Activated CD4-positive, alpha-beta T cell treated with anti-CD3 and anti-CD28 coated beads, Interleukin-2, amount 10 ng/mL, durations not matched to agents 24 days and 14 days (primary cell): ENCODE measurements at places on chromosomes 5 and 9. TPM values are rescaled to one million over a fixed set of nuclear protein-coding genes. Genes with fewer than 3 reads are reported as not detected.
A peak's percentile ranks its signal among the peaks of the same experiment; 100 is the strongest.

- no peak for DNase-seq
Measured at GRCh38 chr5:142544946-142545649, 140.8 kb downstream of the FGF1 start.

DNA sequence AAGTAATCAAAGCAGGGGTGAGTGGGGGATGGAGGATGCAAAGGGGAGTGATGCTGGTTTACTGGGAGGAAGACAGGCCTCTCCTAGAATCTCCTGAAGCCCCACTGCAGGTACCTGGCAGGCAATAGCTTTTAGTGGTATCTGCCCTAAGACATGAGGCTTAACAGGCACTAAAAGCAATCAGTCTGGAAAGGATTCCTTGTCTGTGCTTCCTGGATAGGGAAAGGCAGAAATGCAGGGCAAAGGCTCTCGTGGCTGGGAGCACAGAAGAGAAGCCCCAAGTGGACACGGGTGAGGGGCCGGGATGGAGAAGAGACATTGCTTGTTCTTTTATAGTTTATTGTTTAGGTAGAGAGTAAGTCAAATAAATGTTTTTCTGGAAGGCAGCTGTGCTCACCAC lies 40.1 kb downstream of the CCNJL start:
- DNase-seq, result no peak

DNA sequence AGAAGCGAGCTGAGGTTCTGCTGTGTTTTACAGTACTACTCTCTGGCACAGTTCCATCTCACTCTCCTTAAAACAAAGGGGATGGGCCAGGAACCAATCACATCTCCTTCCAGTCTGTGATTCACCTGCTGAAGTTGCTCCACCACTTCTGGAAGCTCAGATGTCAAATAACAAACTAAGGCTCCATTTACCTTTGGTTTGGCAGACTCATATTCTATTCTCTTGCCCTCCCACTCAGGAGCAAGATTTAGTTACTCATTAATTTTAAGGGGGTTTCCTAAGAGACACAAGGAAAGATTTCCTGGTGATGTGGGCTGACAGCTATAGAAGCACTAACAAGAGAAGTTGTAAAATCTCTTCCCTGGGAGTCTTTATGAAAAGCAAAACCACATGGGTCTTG lies 37.8 kb upstream of the KIF2A start:
- no peak for DNase-seq

DNA sequence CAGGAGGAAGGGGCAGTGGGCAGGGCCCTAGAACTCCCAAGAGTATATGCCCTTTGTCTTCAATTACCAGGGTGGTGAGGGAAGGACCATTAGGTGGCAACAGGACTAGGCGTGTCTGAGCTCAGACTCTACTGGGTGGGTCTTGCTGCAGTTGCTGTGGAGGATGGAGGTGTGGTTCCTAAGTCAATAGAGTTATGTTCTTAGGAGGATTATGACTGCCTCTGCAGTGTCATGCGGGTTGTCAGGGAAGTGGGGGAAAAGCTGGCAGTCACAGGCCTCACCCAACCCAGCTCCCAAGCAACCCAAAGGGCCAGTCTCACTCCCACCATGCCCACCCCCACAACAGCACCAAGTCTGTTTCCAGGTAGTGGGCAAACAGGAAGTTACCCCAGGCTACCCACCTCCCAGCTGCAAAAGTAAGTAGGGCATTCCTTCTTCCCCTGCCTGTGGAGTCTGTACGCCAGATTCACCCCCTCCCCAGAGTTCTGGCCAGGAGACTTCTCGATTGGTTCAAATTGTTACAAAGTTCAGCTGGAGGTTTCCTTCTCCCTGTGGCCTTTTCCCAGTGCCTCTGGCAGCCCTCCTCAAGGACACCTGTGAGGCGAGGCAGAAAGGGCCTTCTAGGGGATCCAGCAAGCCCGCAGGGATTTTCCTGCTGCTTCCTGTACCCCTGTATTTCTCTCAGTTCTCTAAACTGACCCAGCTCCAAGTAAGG lies 145.3 kb downstream of the HINT1 start:
- DNase-seq, result no peak

- no peak for DNase-seq
Measured at GRCh38 chr5:145965804-145966203, 29.4 kb downstream of the SH3RF2 start.

GRCh38 chr5:75300084-75300483 lies 36.9 kb upstream of the HMGCR start:
- DNase-seq, result no peak

GRCh38 chr5:171575808-171576207 lies 156.4 kb downstream of the FGF18 start:
- no peak for DNase-seq

DNA sequence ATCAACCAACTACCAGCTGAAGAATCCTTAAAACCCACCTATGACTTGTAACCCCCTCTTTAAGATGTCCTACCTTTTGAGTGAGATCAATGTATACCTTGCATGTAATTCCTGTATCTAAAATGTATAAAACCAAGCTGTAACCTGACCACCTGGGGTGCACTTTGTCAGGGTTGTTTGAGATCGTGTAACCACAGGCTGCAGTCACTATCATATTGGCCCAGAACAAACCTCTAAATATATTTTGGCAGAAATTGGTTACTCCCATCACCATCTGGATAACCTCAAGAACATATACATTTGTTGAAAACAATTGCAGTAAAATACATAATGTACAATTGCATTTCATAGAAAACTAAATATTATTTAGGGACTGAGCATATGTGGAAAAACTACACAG lies 8.4 kb downstream of the CARNMT1 start:
- DNase-seq, result no peak

GRCh38 chr9:78605041-78606000 lies 308.4 kb downstream of the PSAT1 start:
- no peak for DNase-seq

DNA sequence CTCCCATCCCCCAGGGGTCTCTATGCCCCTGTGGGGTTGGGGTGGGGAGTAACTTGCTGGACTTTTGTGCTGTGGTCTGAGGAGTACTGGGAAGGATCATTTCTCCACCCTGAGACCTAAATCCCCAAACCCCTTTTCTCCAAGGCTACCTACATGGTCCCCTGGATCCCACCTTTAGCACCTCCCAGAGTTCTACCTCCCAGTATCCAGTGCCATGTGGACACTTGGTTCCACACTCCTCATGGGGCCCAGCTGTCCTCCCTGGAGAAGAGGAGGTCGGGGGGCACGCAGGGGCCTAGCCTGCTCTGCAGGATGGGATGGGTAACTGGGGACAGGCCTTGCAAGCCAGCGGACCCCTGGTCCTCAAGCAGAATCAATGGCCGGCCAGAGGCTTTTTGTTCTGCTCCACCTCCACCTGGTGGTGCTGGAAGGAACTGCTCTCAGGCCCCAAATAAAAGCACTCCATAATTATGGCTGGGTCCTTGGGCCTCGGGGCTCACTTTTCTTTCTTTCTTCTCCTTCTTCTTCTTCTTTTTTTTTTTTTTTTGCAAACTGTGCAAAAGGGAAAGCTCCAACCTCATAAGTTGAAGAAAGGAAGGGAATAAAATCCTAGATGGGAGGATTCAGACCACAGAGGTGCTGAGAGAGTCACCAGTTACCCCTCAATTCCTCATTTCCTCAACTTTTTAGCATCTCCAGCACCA lies 68.4 kb downstream of the PSD2 start:
- DNase-seq, result peak; percentile 85

DNA sequence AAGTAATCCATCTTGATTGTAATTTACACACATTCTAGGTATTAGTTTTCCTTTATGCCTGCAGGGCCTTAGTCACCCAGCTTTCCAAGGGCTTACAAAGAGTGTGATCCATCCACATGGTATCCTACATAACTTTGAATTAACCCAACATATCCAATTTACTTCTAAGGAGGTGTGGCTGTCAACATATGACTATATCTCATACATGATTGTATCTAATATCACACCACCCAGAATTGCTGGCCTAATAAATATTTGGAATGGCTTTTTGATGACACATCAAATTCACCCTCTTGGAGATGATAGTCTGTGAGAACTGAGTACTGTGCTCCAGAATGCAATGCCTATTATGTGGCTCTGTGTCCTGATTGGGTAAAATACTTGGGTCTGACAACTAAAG lies 363.3 kb upstream of the GRIN3A start:
- no peak for DNase-seq

DNA sequence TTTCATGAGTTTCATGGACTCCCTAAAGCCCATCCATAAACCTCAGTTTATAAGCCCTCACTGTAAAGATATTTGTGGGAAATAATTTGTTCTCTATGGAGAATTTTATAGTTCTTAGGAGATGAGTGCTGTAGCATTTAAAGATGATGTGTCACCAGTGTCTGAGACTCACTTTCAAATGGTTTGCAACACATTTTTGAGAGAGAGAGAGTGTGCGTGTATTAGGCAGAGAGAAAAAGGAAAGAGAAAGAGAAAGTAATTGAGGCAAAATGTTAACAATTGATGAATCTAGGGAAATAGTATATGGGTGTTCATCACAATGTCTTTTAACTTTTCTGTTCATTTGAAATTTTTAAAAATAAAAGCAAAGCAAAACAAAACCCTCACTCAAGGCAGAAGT lies 479.0 kb downstream of the ZSWIM6 start:
- DNase-seq, result no peak

DNA sequence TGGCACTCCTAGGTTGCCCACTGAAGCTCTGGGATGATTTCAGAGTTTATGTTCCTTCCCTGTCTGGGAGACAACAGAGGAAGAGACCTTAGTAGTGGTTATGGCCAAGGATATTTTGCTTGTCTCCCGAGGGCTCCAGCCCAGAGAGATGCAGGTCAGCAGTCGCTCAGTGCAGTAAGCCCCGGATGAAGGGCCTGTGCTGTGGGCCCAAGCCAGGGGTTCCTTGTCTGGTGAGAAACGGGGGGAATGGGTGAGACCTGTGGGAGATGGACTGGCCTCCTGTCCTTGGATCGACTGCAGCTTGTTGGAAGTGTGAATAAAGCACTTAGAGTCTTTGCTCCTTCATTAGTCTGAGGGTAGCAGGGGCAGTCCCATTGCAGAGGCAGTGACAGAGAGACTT lies 260.7 kb upstream of the RIOK2 start:
- no peak for DNase-seq

- no peak for DNase-seq
Measured at GRCh38 chr9:96612966-96613589, 6.6 kb downstream of the CDC14B start.

GRCh38 chr5:50667023-50667652 lies 701 bp downstream of the PARP8 start:
- DNase-seq, result no peak

- DNase-seq, result no peak
Measured at GRCh38 chr5:128799945-128800344, 165.3 kb upstream of the SLC27A6 start.

ARL14EPL gene
- not detected in 2 replicates for total RNA-seq

KIAA1958 gene
- total RNA-seq, result 9.8 and 10.6 TPM in 2 replicates

CTXN3 gene
- not detected in 2 replicates for total RNA-seq

CNTNAP3 gene
- total RNA-seq, result not detected in 2 replicates

PCDHB10 gene
- not detected in 2 replicates for total RNA-seq

BAAT gene
- 0.07 TPM in 1 of 2 replicates, not detected in the other for total RNA-seq

UNC13B gene
- 0.47 and 0.51 TPM in 2 replicates for total RNA-seq

PCDHB4 gene
- total RNA-seq, result not detected in 2 replicates

ADAMTS12 gene
- total RNA-seq, result not detected in 2 replicates

PCDHB15 gene
- total RNA-seq, result not detected in 2 replicates
